Thyroid gland (tissue), 4 donors: ENCODE measurements at places on chromosomes 11 and 22. TPM values are rescaled to one million over a fixed set of nuclear protein-coding genes. Genes with fewer than 3 reads are reported as not detected.

DNA sequence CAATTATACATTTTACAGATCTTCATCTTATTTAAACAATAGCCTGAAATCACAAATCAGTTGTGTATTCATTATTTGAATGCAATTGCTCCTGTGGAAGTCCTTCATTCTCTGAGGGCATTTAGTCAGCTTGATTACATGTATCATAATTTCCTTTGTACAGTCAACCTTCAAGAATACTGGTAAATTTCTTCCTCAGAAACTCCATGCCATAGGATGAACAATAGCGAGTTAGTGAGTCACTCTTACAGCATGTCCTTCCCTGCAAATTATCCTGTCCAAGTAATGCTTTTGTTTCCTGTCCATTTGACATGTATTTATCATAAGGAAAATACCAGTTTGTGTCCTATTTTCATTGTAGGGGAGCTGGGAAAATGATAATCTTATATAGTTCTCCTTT, 3.8 kb downstream of the OR10S1 start:
- H3K4me1 ChIP-seq: no peaks in the 10 kb centered on the region
- no peak overlapping the region for H3K4me3 ChIP-seq
- no peaks in the 10 kb centered on the region for H3K36me3 ChIP-seq
- no peak for DNase-seq

GRCh38 chr11:107043242-107044006, 25.1 kb upstream of the GUCY1A2 start:
- H3K4me1 ChIP-seq: no peaks in the 10 kb centered on the region
- H3K36me3 ChIP-seq: no peaks in the 10 kb centered on the region
- no peaks in the 10 kb centered on the region for H3K27me3 ChIP-seq
- H3K27ac ChIP-seq: no peak overlapping the region
- no peak for DNase-seq
- no peak overlapping the region for H3K4me3 ChIP-seq

DNA sequence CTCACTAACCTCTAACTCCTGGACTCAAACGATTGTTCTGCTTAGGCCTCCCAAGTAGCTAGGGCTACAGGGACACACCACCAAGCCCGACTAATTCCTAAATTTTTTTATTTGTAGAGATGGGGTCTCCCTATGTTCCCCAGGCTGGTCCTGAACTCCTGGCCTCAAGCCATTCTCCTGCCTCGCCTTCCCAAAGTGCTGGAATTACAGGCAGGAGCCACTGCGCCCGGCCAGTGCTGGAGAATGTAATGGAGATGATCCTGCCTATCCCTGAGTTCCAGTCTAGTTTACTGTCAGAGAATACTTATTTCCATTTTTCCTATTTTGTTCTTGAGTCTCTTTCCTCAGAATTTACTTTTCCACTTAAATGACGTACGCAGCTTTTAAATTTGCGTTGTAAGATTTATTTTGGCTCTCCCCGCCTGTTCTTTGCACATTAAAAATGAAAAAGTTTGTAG, at the start of gene CHEK1:
Gene CHEK1, plus strand, starts transcription at position 408 of the 458 bp plus-strand sequence. CDS start 1,606 bp downstream, outside the sequence.
- H3K36me3 ChIP-seq: peaks cover 21% of the 10 kb centered on the region
- peak within 1 kb of the TSS; percentile 12 for H3K4me3 ChIP-seq
- DNase-seq: peak; percentile 8

GRCh38 chr11:5608808-5609207, 12.4 kb downstream of the TRIM6 start:
- H3K4me3 ChIP-seq: no peak overlapping the region
- no peaks in the 10 kb centered on the region for H3K27me3 ChIP-seq
- DNase-seq: no peak
- H3K4me1 ChIP-seq: no peaks in the 10 kb centered on the region
- H3K36me3 ChIP-seq: no peaks in the 10 kb centered on the region

DNA sequence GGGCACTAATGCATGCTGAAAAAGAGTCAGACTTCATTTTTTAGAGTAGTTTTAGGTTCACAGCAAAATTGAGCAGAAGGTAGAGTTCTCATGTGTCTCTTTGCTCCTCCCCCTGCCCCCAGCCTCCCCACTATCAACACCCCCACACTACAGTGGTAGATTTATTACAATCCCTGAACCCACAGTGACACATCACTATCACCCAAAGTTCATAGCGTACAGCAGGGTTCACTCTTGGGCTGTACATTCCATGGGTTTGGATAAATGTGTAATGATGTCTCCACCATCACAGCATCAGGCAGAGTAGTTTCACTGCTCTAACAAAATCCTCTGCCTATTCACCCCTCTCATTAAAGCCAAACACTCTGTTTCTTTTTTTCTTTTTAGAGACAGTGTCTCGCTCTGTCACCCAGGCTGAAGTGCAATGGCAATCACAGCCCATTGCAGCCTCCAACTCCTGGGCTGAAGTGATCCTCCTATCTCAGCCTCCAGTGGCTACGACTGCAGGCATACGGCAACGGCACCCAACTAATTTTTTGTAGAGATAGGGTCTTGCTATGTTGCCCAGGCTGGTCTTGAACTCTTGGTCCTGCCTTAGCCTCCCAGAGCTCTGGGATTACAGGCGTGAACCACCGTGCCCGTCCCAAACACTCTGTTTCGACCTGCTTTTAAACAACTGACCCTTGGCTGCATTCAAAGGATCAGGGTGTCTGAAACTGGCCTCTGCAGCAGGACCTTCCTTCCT, 4.1 kb downstream of the BEST1 start:
- H3K4me3 ChIP-seq: no peak overlapping the region
- H3K27me3 ChIP-seq: no peaks in the 10 kb centered on the region
- H3K27ac ChIP-seq: peak overlapping the region; percentile 32
- peaks cover 10% of the 10 kb centered on the region for H3K4me1 ChIP-seq
- no peaks in the 10 kb centered on the region for H3K36me3 ChIP-seq

GRCh38 chr11:122140500-122140899, 24.5 kb upstream of the BLID start:
- no peak for DNase-seq
- H3K27me3 ChIP-seq: no peaks in the 10 kb centered on the region
- no peak overlapping the region for H3K4me3 ChIP-seq
- no peaks in the 10 kb centered on the region for H3K36me3 ChIP-seq

- H3K36me3 ChIP-seq: no peaks in the 10 kb centered on the region
- no peaks in the 10 kb centered on the region for H3K27me3 ChIP-seq
- H3K4me1 ChIP-seq: no peaks in the 10 kb centered on the region
- no peak overlapping the region for H3K4me3 ChIP-seq
- peak; percentile 85 for DNase-seq
- no peak overlapping the region for H3K27ac ChIP-seq
Observed at GRCh38 chr11:60831143-60831500, 10.8 kb upstream of the CCDC86 start.

DNA sequence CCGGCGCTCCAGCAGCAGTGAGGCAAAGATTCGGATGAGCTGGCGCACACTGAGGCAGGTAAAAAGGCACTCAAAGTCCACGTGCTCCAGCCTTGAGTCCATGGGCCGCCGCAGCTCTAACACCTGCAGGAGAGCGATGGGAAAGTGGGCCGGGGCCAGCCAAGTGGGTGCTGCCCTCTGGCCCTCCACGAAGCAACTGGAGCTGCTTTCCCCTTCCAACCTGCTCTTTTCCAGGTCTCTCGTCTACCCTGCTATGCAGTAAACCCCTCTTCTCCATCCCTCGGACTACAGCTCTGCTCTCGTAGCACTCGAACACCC, 20.0 kb downstream of the RPL27A start:
- H3K4me3 ChIP-seq: no peak overlapping the region
- peaks cover 23% of the 10 kb centered on the region for H3K36me3 ChIP-seq
- no peak overlapping the region for H3K27ac ChIP-seq
- peaks cover 8% of the 10 kb centered on the region for H3K4me1 ChIP-seq
- H3K27me3 ChIP-seq: no peaks in the 10 kb centered on the region
- DNase-seq: no peak

DNA sequence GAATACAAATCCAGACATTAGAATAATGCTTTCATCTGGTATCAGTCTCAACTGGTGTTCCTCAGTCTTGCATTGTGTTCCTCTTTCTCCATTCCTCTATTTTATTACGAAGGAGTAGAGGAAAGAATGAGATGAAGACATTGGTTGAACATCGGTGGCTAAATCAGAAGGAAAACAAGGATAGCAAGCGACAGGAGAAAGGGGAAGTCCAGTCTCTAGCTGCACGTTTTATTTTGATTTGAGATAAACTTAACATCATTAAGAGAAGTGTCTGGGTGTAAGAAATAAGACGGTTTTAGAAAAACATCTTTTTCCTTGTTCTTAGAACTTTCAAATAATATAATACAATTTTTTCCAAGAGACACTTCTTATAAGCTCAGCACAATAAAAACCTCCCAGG, 6.2 kb downstream of the SOX6 start:
- DNase-seq: no peak
- no peak overlapping the region for H3K4me3 ChIP-seq
- no peaks in the 10 kb centered on the region for H3K4me1 ChIP-seq
- H3K27ac ChIP-seq: no peak overlapping the region

DNA sequence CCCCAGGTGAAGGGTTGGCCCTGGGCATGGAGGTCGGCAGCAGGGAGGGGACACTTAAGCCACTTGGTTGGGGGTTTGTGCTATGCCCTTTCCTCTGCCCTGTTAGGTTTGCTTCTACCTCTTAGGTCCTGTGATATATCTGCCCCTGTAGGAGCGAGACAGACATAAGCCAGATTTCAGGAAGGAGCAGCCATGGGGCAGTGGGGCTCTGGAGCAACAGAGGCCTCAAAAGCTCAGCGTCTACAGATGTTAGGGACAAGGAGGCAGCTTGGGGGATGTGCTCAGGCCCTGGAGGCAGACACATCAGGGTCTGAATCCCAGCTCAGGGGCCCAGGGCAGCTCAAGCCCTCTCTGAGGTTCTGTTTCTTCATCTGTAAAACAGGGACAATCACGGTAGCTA, 27.2 kb upstream of the KCNQ1OT1 start:
- H3K27me3 ChIP-seq: no peaks in the 10 kb centered on the region
- no peak overlapping the region for H3K27ac ChIP-seq
- H3K4me1 ChIP-seq: peaks cover 3% of the 10 kb centered on the region
- H3K4me3 ChIP-seq: no peak overlapping the region
- H3K36me3 ChIP-seq: no peaks in the 10 kb centered on the region

DNA sequence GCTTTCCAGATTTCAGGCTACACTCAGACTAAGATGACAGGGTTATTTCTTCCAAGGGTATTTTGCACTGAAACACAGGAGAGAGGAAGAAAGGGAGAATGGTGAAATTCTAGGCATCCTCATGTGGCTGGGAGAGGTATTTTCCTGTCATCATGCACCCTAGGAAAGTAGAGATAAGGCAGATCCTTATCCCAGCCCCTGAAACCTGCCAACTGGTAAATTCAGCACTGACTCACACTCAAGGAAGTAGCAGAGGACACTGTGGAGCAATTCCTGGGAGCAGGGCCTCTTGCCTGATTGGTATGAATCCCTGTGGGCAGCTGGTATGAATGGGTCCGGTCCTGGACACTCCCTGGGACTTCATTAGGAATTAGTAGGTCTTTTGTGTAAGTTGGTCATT, 37.6 kb upstream of the SLC5A1 start:
- no peaks in the 10 kb centered on the region for H3K36me3 ChIP-seq
- H3K27me3 ChIP-seq: no peaks in the 10 kb centered on the region
- DNase-seq: no peak
- H3K4me3 ChIP-seq: no peak overlapping the region
- no peaks in the 10 kb centered on the region for H3K4me1 ChIP-seq

DNA sequence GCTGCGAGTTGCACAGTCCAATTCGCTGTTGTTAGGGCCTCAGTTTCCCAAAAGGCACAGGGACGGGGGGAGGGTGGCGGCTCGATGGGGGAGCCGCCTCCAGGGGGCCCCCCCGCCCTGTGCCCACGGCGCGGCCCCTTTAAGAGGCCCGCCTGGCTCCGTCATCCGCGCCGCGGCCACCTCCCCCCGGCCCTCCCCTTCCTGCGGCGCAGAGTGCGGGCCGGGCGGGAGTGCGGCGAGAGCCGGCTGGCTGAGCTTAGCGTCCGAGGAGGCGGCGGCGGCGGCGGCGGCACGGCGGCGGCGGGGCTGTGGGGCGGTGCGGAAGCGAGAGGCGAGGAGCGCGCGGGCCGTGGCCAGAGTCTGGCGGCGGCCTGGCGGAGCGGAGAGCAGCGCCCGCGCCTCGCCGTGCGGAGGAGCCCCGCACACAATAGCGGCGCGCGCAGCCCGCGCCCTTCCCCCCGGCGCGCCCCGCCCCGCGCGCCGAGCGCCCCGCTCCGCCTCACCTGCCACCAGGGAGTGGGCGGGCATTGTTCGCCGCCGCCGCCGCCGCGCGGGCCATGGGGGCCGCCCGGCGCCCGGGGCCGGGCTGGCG, at the start of gene BCR:
Gene BCR, plus strand, starts transcription at position 209 of the 592 bp plus-strand sequence. CDS start 452 bp downstream, outside the sequence.
- no peaks in the 10 kb centered on the region for H3K27me3 ChIP-seq
- peak within 1 kb of the TSS; percentile 63 for H3K27ac ChIP-seq
- DNase-seq: peak; percentile 78
- peaks cover 50% of the 10 kb centered on the region for H3K4me1 ChIP-seq
- no peaks in the 10 kb centered on the region for H3K36me3 ChIP-seq

- no peak overlapping the region for H3K27ac ChIP-seq
- H3K27me3 ChIP-seq: no peaks in the 10 kb centered on the region
- no peaks in the 10 kb centered on the region for H3K36me3 ChIP-seq
- no peaks in the 10 kb centered on the region for H3K4me1 ChIP-seq
- no peak for DNase-seq
- no peak overlapping the region for H3K4me3 ChIP-seq
Observed at GRCh38 chr11:14578541-14578956, 58.4 kb upstream of the PSMA1 start.

GRCh38 chr22:37996515-37997246, 12.3 kb upstream of the SOX10 start:
- no peak overlapping the region for H3K27ac ChIP-seq
- no peaks in the 10 kb centered on the region for H3K36me3 ChIP-seq
- no peaks in the 10 kb centered on the region for H3K4me1 ChIP-seq
- H3K4me3 ChIP-seq: no peak overlapping the region
- DNase-seq: no peak
- H3K27me3 ChIP-seq: no peaks in the 10 kb centered on the region

The ALDH3B2 gene
- total RNA-seq: not detected

The TMPRSS4 gene
- total RNA-seq: 1.5 TPM

The GSTT2 gene
- 1.9 TPM for total RNA-seq

The C11orf91 gene
- total RNA-seq: not detected

The CREB3L1 gene
- total RNA-seq: 2.8 TPM
